GF-D8 (cell line): ENCODE measurements at places on chromosomes 12 and 14.
A peak's percentile ranks its signal among the peaks of the same experiment; 100 is the strongest.

GRCh38 chr14:53183056-53183455 is 29.9 kb upstream of the DDHD1 start:
- DNase-seq = no peak

DNA sequence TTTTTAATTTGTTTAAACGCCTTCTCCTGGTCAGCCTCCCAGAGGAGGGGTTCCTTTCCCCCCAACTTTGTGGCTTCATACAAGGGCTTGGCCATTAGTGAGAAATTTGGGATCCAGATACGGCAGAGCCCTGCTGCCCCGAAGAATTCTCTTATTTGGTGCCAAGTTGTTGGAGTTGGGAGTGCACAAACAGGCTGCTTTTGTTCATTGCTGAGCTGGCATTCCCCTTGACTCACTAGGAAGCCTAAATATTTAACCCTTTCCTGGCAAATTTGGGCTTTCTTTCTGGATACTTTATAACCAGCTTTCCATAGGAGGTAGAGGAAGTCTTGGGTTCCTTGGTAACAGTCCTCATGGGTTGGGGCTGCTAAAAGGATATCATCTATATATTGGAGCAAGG is 10.3 kb upstream of the ADAM21 start:
- no peak for DNase-seq

DNA sequence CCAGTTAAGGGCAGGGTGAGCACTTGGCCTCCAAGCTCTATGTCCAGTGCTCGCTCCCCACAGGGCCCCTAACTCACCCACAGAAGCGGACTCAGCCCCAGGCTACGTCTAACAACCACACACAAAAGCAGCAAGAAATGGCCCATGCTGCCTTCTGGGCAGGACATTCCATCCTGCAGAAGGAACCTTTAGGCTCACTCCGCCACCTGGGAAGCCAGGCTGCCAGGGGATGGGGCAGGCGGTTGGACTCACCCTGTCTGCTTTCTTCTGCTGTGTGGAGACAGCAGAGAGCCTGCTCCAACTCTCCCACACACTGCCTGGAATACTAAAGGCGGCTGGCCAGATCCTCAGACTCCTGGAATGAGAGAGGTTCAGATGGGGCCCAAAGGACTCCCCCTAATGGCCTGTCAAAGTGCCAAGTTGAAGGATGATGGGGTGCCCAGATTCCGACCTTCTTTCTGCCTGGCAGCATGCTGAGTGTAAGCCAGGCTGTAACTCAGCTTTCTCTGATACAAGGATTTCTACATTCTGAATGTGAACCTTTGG is 27.7 kb upstream of the BLTP3B start:
- no peak for DNase-seq

- peak; percentile 53 for DNase-seq
Measured at GRCh38 chr14:50000380-50001150, 107.7 kb downstream of the ARF6 start.

DNA sequence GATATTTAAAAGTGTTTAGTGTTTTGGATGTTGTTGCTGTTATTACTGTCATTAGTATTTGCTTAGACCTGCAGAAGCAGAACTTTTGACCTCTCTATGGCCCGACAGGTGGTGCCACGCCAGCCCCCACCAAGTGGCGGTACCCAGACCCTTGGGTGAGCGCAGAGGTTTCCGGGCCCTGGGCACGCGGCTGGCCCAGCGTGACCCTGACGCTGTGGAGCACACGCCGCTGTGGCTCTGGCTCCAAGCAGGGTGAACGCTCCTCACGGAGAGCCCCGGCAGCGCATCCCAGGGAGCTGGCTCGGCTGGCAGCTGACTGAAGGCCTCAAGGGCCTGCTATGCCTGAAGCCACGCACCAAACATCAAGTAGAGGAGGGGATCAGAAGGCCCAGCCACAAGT is 22.6 kb downstream of the SLC25A47 start:
- no peak for DNase-seq

GRCh38 chr12:110657747-110658146 is 31.2 kb downstream of the HVCN1 start:
- DNase-seq = no peak

- no peak for DNase-seq
Measured at GRCh38 chr14:24069411-24069735, 2.0 kb upstream of the CPNE6 start.

- DNase-seq = no peak
Measured at GRCh38 chr12:47158792-47159191, 79.0 kb upstream of the AMIGO2 start.

DNA sequence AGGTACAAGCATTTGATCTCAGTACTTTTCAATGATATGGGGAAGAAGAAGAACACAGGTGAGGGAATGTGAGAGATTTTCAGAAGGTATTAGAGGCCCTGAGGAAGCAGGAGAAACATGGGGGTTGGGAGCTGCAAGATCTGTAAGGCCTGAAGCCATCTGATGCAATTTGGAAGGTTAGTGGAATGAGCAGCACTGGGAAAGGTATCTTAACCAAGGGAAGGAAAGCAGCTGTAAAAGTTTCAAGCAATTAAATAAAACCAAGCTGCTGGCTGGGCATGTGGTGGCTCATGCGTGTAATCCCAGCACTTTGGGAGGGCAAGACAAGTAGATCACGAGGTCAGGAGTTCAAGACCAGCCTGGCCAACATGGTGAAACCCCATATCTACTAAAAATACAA is 104.4 kb upstream of the PARP11 start:
- DNase-seq = no peak

DNA sequence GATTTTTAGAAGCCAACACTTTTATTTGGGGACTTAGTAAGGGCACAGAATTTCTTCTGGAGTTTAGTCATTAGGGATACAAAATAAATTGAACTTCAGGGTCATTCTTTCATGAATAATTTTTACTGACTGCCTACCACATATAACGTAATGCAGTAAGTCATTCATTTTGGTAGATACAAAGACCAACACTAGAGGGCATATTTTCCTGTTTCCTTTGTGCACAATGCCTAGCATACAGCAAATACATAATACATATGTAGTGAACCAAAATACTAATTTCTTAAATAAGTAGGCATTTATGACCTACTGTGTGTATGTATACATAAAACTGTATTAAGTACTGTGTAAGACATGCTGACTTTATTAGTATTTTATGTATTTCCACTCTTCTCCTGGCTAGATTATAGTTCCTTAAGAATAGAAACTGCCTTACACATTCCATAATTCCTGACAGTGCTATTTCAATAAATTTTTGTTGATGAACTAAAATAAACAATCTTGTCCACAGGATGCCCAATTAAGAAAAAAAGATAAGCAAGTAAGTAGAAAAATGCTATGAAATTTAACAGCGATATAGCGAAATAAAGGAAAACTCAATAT is 47.9 kb downstream of the PPP1R12A start:
- DNase-seq = peak; percentile 16

- no peak for DNase-seq
Measured at GRCh38 chr12:102096855-102097254, 23.1 kb downstream of the NUP37 start.

DNA sequence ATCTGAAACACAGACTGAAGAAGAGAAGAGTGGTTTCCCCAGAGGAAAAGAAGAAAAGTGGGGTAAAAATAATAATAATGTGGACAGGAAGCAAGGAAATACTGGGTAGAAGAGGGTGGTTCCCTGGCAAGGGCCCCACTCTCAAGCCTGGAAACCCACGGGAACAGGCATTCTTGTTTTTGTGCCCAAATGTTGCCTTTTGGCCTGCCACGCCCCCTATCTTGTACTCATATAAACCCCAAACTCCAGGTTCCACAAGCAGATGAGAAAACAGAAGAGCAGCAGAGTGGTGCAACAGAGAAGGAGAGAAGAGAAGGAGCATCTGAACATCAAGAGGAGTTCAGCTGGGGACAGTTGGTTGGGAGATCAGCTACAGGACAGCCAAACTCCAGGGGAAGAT is 51.2 kb downstream of the NDUFA12 start:
- DNase-seq = no peak

DNA sequence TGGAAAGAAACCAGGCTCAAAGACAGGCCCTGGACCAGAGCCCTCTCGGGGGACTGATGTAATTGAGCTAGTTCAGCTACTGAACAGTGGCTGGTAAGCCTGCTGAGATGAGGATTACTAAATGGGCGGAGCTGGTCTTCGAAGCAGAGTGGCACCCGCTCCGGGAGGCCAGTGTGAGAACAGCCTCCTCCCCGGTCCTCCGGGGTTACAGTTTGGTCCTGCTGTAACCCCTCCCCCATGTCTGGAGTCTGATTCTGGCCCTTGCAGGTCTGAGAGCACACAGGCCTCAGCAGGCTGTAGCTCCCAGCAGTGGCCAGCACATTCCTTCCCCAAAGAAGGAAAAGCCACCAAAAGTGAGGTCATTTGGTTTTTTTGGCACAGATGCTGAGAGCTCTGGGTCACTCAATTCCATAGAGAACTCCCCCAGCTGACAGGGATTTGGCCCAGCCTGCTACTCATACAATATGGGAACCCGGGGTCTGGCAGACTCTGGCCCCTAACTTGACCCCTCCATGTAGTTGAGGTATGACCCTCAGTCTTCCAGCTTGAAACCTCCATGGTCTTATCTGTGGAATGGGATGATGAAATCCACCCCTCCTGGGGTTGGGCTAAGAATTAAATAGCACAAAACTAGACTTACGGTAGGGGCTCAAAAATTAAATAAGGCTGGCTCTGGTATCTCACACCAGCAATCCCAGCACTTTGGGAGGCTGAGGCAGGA is 39.0 kb downstream of the ACTN1 start:
- no peak for DNase-seq

DNA sequence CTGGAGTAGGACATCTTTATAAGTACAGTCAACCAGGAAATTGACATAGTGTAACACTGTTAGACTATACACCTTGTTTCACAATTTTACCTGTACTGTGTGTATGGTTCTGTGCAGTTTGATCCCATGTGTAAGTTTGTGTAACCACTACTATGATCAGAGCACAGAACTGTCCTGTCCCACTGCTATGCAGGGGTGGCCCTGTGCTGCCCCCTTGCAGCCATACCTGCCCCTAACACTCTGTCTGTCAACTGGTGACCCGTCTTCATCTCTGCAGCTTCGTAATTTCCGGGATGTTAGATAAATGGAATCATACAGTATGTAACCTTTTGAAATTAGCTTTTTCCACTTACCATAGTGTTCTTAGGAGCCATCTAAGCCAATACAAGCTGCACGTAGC is 58.7 kb upstream of the RD3L start:
- DNase-seq = no peak
